ENCODE measurements at places on chromosomes 11 and 22. TPM values are rescaled to one million over a fixed set of nuclear protein-coding genes. Genes with fewer than 3 reads are reported as not detected.

- DNase-seq = no peak
Measured at GRCh38 chr11:68047437-68048290, 8.8 kb downstream of the TCIRG1 start.

DNA sequence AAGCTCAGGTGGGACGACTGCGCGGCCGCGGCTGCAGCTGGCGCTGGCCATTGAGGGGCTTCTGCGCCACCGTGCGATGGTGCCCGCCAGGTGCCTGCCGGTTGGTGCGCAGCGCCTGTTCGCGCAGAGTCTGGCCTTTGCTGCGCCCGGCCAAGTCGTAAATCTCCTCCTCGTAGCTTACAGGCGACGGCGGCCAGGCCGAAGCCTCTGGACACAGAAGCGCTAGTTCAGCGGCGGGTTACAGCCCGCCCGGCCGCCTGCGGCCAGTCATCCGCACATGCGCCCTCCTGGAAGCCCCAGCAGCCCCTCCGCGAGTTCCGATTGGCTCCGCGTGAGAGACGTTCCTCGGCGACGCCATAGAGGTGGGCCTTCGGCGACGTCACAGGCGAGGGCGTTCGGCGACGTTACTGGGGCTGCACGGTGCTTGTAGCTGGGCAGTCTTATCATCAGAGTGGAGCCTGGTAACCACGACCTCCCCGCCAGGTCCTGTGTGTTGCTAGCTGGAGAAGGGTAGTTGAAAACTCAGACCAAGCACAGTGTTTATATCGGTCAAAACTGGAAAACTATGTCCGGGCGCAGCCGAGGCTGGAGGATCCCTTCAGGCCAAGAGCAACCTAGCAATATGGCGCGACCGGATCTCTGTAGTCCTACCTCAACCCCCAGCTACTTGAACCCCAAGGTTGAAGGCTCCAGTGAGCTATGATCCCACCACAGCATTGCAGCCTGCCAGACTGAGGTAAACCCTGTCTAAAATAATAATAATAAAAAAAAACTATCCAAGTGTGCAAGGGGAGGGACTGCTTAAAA lies 265.7 kb downstream of the OR4C45 start:
- no peak for DNase-seq

DNA sequence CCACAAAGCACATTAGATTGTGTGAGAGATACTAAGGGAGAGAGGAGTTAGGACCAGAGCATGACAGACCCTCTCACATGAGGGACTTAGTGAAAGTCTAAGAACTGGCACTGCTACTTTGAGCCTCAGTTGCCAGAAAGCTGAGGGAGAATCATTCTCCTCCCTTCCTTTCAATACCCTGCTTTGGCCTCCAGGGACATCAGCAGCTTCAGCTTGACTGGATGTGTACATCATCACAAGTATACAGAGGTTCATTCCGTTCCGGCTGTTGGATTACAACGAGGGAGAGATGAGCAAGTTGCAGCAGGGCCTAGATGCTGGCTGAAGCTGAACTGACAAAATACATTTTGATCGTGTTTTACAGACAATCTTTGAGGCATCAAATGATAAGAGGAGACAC lies 15.7 kb upstream of the ANO5 start:
- no peak for DNase-seq

DNA sequence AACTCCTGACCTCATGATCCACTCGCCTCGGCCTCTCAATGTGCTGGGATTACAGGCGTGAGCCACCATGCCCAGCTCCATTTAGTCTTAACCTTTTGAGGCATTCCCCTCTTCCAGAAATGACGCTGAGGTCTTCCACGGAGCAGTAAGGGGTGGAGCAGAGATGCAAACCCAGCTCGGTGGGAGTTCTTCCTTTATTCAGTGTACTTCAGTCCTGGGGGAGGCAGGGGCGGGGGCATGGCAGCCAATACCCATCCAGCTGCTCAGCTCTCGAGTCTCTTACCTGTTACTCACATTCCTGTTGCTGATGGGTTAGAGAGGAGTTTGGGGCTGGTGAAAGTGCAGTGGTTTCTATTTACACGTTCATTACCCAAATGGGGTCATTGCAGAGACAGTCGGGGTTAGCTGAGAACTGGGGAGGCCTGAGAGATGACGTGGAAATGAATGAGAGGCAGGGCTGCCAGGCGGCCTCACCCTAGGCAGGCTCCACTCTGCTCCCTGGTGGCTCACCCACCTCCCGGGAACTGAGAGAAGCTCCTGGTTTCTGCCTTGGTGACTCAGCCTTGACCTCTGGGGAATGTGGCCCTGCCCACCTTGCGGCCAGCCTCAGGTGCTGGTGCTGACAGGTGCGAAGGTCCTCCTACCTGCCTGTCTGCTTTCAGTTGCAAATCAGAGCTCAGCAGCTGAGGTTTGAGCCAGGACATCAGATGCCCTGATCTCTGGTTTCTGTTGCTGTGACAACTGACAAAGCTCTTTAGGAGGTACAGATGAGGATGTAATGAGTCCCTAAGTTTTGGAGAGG lies 13.4 kb upstream of the ST14 start:
- DNase-seq = no peak

DNA sequence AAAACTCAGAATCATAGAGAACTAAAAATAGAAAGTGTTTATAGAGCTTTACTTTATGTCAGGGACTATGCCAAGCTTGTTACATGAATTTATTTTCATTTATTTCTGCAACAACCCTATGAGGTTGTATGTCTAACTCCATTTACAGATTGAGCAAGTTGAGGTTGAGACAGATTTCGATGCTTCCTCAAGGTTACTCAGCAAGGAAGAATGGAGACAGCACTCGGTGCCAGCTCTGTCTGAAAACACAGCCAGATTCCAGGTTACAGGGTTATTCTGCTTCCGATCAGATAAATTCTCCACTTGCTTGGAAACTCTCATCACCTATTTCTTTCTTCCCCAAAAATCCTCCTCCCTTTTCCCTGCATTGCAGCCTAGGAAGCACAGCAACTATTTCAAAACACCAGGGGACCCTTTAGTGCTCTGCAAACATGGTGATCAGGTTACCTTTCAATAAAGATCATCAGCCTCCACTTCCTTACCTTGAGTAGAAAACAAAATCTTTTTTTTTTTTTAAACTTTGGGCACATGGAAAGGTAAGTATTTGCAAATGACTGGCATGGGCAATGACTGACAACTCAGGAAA lies 7.0 kb downstream of the MMP3 start:
- DNase-seq = no peak

DNA sequence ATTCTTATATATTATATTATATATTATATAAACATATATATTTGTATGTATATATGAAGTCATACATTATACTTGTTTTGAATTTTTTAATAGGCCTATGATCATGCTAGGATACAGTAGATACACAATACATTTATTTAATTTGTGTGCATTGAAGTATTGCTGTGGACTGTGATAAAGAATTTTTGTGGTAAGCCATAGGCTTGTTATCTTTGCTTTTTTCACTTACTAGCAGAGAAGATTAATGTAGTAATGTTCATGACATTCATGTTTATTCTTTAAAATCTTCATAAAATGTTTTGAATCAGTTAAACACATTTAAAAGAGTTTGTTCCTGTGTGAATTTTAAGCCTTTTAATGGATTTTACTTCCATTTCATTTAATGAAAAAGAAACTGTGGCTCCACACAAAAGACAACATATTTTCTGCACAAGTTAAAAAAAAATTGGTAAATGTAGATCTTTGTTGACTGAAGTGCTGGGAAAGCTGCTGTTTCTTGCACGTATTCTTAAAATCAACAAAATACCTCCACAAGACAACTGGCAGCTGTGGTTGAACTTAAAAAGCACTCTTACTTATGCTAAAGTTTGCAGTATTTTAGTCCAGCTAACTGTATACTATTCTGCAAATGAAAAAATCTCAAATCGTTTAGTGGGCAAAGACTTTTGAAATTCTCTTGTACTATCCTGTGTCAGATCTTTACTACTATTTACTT lies 156.2 kb downstream of the TMEM135 start:
- no peak for DNase-seq

GRCh38 chr11:34558211-34558610 lies 44.6 kb upstream of the ELF5 start:
- DNase-seq = no peak

GRCh38 chr11:77395460-77396173 lies 78.3 kb downstream of the PAK1 start:
- DNase-seq = no peak

DNA sequence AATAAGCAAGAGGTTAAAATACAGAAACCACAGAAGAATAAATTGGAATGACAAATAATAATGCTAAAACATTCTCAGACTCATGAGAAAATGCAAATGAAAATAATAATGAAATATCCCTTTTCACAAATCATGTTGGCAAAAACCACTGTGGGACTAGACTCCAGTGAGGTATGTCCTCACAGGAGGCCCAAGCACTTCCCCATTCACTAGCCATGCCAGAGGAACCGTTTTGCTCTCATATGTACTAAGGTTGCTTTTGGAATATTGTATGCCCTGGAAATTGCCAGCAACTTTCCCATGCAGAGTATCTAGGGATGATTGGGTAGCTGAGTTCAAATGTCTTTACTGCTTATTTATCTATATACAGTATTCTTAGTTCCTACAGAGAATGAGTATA lies 106.2 kb upstream of the CHORDC1 start:
- DNase-seq = no peak

Gene CARNS1
- polyA plus RNA-seq = 4.4 TPM

Gene BIRC3
- polyA plus RNA-seq = 1.7 TPM

Gene TRIM51
- polyA plus RNA-seq = not detected

Gene SEC14L6
- 6.2 TPM for polyA plus RNA-seq

Data from left renal pelvis (tissue), 4 donors.